ENCODE measurements at places on chromosomes 1 and 21.

- DNase-seq = no peak
These were observed 5.7 kb upstream of the GNL2 start for GRCh38 chr1:37601441-37601840.

GRCh38 chr1:27741121-27741520 lies 15.4 kb downstream of the FAM76A start:
- no peak for DNase-seq

DNA sequence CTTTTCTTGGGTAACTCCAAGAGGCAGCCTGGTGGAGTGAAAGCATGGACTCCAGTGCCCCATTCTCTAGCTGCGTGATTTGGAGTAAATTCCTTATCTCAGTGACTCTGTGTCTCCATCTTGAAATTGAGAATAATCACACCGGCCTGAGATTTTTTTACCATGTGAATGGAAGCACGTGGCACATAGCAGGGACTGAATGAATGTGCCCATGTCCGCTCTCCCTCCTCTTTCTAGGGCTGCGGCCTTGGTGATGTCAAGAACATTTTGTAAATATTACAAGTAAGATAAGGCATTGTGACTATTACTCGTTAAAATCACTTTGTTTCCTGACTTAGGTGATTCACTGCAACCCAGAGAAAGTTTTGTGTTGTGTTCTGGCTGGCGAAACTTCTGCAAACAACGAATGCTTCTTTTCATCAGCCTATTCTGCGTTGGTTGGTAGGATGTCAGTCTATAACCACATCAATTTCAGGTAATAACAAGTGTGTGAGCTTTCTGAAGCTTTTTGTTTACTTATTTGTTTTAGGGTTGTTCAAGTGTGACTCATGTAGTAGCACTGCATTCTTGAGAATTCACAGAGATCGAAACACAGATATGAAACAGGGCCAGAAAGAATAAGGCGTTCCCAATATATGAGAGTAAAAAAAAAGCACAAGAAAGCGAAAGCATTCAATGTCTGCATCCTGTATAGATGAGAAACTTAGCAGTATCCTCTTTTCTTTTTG lies 135.7 kb upstream of the SLC45A1 start:
- DNase-seq = no peak

GRCh38 chr1:47705517-47706130 lies 267.8 kb downstream of the FOXD2 start:
- no peak for DNase-seq

DNA sequence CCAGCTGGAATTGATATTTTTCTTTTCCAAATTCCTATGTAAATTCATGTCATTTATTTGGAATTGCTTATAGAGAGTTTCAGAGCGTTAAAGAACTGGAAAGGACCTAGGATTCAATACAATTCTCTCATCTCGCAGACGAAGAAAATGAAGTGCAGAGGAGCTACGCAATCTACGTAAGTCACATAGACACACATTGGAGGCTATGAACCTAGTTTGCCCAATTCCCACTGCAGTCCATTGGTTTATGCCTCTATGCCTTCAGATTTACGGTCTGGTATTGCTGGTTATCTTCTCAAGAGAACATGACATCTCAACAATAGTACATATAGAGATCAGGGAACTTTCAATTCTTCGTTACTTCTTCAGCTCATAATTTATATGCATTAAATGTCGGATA lies 971 bp upstream of the RNF2 start:
- DNase-seq = no peak
